Activated T-cell treated with anti-CD3 and anti-CD28 coated beads, Interleukin-2, amount 50 U/mL, for 24 hours (primary cell): ENCODE measurements at places on chromosomes 16 and 17.

- DNase-seq, result no peak
Observed at GRCh38 chr17:78361225-78361701, 1.4 kb upstream of the SOCS3 start.

GRCh38 chr16:31362476-31363405, 7.8 kb downstream of the ITGAX start:
- no peak for DNase-seq

- no peak for DNase-seq
Observed at GRCh38 chr16:280005-280460, 358 bp upstream of the ARHGDIG start.

DNA sequence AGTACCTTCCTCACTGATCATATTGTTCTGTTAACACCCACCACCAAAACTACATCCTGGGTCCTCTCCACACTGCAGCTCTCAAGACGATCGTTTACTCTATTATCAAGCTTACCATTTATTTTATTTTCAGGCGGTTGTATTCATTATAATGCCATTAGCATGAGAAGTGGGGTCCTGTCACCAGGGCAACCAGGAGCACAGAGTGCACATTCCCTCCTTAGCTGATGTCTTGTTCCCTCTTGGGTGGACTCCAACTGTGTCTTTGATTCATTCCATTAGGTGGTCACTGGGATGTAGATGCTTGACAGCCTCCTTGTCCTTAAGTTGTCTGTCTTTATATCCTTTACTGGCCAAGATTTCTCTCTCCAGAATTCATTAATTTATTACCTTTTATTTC, 965.9 kb upstream of the EEF2KMT start:
- no peak for DNase-seq

DNA sequence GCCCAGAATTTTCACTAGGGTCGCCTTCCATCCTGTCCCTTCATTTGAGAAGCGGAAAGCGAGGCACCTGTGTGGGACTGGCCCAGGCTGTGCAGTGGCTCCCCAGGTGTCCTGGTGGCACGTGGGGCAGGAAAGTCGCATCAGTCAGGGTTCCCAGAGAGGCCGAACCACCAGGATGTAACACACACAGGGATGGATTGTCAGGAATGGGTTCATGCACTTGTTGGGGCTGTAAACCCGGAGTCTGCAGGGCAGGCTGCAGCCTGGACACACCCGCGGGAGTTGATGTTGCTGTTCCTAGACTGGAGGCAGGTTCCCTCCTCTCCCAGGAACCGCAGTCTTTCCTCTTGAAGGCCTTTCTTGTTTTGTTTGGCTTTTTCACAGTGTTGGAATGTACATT, 30.7 kb upstream of the RPTOR start:
- DNase-seq, result no peak

- DNase-seq, result no peak
Observed at GRCh38 chr17:49280061-49280460, 49.5 kb upstream of the PHOSPHO1 start.

- no peak for DNase-seq
Observed at GRCh38 chr17:68432086-68432864, 25.0 kb downstream of the WIPI1 start.

DNA sequence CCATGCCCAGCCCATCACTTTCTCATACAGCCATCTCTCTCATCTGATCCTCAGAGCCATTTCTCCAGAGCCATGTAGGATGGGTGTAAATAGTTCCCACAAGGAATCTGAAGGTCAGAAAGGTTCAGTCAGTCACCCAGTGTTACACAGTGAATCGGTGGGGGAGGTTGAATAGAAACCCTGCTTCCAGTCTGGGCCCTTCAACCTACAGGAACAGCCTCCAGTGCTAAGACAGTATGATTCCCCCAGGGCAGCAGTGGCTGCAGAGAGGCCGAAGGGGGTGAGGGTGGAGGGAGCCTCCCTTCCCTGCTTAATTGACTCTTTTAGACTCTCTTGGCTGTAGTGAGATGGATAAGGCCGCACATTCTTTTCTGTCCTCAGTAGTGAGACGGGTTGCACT, 3.6 kb downstream of the WNT9B start:
- no peak for DNase-seq

- DNase-seq, result no peak
Observed at GRCh38 chr17:28488533-28489276, 15.3 kb downstream of the SLC13A2 start.

DNA sequence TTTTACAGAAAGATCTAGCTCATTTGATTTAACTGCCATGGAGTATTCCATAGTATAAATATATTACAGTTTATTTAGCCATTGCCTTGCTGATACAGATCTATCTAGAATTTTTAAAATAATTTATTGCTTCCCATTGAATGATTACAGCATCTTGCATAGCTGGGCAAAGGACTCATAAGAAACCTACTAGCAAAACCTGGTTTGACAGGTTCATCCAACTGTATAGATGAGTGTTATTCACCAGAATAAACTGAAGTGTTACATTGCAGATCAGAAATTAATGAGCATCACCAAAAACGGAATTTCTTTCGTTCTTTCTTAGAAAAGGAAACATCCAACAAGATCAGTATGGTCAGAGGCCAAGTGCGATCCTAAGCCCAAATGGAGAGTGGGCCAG, 202.2 kb upstream of the CACNG5 start:
- no peak for DNase-seq

DNA sequence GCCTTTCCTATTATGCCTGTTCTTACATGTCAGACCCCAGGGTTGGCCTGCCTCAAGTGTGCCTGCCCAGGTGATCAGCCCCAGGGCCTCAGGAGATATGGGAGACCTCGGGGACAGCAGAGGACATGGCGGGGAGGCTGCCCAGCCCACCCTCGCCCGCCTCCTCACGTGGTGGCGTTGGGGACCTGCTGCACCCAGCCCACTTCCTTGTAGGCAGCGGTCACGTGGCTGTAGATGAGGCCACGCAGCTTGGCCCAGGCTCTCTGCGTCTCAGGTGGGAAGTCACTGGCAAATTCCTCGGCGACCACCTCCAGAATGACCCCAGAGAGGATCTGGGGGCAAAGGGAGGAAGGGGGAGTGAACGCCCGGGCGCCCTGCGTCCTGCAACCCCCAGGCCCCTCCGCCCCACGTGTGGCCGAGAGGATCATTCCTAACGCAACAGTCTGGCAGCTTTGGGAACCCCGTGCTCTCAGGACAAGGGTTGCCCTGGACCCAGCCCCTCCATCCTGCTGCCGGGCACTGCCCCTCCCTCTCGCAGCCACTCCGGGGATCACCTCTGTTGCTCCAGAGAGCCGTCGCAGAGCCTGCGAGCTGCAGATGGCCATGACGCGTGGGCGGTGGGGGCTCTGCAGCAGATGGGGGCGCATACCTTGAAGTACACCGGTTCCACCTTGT, 6.6 kb downstream of the CYGB start:
- DNase-seq, result no peak

- no peak for DNase-seq
Observed at GRCh38 chr17:40932608-40933007, 4.8 kb downstream of the KRT23 start.

- DNase-seq, result no peak
Observed at GRCh38 chr17:34706029-34706428, 126.6 kb downstream of the TMEM132E start.
